ENCODE measurements at places on chromosomes 4 and X.

DNA sequence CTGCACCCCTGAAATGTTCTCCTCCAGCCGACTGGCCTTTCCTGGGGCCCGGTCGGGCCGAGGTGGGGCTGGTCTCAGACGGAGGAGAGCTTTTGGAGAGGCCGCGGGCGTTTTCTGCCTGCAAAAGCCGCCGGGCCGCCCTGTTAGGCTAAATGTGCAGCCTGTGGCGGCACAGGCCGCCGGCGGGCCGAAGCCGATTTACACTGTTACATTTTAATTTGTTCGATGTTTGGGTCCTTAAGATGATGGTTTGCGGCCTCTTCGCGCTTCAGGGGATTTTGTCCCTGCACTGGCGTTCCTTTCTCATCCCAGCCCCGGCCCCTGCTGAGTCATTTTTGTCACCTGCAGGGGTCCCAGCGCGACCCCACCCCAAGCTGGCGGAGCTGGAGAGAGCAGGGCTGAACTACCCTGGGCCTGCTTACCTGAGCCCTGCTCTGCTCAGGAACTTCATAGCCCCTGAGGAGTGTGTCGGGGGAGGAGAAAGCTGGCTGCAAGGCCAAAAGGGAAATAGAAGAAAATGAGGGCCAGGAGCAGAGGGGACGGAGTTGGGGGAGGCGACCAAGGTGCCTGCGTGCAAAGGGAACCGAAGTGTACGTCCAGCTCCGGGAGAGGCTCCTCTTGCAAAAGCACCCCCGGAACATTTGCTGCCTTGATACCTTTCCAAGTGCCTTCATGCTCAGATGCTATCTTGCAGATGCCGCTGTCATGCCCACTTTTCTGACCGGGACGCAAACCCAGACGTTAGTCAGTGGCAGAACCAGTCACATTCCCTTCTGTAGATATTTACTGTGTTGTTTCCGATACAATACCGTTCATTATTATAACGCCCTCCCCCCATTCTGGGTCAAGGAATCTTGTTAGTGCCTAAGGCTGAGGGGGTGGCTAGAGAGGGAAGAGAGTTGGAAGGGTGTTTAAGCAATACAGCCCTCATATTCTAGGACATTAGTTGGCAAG lies 977 bp upstream of the RBBP7 start:
- DNase-seq, result no peak

GRCh38 chr4:56245547-56246232 lies 141.6 kb downstream of the AASDH start:
- no peak for DNase-seq

GRCh38 chr4:7831330-7831729 lies 108.3 kb downstream of the AFAP1 start:
- DNase-seq, result peak; percentile 31

DNA sequence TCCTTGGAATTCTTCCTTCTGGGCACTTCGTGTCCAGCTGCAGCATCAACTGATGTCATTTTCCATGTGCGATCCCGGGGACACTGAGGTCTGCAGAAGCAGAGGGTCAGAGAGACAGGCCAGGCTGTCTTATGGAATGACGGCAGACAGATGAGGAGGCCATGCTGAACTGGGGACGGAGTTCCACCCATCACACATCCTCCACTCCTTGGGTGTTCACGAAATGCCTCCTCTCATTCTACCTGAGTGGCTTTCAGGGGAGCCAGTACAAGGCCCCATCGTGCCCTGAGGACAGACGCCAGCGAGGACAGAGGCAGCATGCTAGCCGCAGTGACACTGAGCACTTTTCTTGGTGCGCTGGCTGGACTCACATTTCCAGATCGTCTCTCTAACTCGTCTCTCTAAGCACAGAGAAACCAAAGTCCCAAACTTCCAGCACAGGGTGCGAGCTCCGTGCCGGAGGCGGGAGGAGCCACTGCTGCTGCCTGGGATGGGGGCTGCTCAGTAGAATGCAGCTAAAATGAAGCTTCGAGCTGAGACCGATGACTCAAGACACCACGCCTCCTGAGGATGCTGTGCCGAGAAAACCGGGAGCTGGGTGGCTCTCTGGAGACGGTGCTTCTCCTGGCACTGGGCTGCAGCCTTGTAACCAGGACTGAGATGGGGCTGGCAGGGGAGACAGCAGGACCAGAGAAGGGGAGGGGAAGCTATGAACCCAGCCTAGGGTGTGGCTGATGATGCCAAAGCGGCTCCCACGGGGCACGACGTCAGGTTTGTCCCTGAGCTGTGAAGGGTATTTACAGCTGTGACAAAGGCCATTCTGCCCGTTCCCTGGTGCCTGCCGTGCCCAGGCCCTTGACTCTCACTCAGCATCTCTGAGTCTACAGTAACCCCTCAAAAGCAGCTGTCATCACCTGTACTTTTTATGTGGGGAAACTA lies 8.2 kb downstream of the ABLIM2 start:
- DNase-seq, result peak; percentile 53

DNA sequence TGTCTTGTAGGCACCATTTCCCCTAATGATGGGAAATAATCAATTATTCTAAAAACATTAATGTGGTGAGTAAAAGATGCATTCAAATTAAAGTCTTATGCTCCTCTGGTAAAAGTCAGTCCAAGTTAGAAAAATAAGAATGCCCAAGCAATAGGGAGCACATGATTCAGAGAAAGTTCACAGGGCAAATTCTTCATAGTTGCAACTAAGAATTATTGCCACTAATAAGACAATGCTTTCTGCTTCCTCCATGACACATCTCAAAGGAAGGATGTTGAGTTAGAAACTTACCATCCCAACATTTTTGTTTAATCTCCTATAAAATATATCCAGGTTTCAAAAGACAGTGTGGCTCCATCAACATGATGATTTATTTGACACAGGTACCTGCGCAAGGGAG lies 26.3 kb downstream of the PHOX2B start:
- no peak for DNase-seq

DNA sequence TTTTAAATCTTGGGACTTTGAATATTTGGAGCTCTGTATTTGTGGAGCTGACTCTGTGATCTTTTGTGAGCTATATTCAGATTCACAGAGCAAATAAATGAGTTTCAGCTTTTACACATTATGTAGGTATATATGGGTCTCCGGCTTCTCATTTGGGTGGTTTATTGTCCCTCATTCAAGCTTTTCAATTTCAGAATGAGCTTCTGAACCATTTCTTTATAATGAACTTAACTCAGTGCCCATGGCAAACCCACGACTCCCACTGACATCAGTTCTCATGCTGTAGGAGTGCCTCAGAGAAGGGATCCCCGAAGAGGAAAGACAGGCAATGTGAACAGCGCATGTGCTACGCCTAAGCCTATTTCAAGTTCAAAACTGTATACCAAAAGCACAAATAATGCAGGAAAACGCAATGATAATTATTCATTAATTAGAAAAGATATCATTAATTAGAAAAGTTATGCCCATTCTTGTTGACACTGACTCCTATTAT lies 156.6 kb downstream of the DCTD start:
- no peak for DNase-seq

DNA sequence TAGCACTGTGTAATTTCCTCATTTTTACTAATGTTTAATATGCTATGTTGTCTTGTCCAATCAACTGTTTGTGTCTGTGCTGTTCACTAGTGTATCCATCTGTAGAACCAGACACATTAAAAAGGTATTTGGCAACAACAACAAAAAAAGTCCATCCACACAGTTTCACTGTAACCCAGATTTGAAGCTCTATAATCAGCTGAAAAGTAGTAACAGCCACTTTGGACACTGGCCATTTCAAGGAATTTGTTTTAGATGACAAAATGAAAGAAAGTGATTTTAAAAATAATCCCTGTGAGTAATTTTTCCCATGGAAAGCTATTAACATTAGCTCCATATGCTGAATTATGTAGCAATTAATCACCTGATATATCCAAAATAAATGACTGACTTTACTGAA lies 2.2 kb upstream of the FBXL5 start:
- no peak for DNase-seq

GRCh38 chr4:22486276-22486675 lies 29.6 kb downstream of the ADGRA3 start:
- DNase-seq, result no peak

- DNase-seq, result no peak
Measured at GRCh38 chr4:15438939-15439524, 11.2 kb downstream of the C1QTNF7 start.

DNA sequence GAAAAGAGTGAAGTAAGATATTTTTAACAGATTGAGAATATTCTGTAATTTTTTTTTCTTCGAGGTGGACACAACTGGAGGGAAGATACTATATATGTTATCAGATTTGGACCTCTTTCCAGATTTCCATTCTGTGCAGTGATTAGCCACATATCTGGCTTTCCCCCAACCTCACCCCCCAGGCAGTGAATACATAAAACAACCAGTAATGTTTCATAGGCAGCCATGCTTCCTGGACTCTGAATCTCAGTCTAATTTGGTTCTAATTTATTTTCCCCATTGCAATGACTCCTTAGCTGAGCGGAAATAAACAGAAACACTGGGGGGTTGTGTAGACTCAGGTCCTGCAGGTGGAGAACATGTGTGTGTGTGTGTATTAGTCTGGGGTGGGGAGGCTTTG lies 226.5 kb downstream of the FBXW7 start:
- no peak for DNase-seq

GRCh38 chr4:100082852-100083251 lies 107.4 kb downstream of the DDIT4L start:
- DNase-seq, result no peak

DNA sequence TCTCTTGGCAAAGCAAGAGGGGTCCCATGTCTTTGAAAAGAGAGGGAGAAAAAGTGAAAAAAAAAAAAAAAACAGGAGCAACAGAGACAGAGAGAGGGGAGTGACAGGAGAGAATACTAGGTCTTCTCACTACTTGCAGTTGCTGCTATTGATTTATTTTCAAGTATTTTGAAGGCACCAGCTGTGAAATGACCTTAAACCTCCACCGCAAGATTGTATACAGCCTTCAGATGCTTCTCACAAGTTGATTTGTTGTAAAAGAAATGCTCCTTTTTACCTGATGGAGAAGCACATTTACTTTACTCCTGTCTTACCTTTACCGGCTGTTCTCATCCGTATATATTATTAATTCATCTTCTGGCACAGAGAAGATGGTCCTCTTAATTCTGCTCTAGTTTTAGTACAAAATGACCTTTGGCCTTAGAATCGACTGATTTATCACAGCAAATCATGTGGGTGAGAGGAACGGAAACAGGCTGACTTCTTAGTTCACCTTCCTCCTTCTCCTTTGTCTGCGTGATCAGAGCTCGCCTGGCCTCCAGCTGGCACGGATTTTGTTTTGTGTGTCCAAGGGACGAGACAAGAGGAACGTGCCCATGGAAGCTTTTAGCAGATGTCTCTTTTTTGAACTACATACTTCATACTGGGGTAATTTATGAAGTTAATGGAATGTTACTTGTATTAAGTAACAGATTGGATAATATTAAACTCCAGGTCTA lies 82.4 kb upstream of the PACRGL start:
- DNase-seq, result peak; percentile 11

DNA sequence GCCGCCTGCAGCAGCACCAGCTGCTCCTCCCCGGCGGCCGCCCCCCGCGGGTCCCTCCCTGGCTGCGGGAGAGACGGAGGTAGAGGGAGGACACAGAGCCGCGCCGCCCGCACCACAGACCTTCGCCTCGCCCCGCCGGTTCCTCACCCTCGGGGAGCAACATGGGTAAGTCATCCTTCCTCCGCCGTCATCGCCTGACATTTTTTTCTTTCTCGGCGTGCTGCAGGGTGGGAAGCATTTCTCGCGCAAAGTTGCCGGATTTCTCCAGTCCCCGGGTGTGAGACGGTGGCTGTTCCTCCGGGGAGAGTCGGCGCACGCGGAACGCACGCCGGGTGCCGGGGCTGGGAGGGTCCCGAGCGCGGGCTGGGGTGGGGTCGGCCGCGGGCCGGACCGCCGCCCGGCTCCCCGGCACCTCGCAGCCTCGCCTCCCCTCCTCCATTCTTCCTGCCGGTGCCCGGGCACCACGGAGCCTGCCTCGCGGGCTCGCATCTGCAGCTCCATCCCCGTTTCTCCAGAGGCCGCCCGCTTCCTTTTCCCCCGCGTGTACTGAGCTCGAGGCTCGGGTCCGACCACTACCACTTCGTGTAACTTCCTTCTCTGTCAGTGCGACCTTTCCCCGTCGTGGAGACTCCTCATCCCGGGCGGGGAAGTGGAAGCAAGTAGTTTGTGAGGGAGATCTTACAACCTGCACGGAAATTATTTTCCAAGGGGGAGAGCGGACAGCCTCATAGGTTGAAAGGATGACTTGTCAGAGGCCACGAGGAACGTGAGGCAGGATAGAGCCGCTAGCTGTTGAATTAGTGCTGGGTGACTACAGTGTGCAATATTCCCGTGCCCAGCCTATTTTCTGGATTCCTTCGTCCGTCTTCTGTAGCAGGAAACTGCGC lies 464 bp downstream of the RAP1GDS1 start:
- DNase-seq, result peak; percentile 66

- peak; percentile 11 for DNase-seq
Measured at GRCh38 chr4:71473541-71474240, 134.9 kb downstream of the SLC4A4 start.

DNA sequence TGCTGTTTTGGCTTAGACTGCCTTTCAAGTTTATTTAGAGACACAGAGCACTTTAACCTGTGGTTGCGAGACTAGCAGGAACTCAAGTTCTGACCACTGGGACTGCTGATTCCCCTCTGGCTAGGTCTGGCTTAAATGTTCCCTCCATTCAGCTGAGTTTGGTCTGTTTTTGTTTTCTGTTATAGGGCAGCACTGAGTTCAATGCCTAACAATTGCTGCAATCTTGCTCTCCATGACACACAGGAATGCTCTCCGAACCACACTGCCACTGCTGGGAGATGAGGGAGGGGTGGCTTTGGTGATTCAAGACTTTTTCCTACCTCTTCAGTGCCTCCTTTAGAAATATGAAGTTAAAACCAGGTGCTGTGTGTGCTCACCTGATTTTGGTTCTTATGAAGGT lies 106.3 kb upstream of the EOLA2 start:
- DNase-seq, result no peak

DNA sequence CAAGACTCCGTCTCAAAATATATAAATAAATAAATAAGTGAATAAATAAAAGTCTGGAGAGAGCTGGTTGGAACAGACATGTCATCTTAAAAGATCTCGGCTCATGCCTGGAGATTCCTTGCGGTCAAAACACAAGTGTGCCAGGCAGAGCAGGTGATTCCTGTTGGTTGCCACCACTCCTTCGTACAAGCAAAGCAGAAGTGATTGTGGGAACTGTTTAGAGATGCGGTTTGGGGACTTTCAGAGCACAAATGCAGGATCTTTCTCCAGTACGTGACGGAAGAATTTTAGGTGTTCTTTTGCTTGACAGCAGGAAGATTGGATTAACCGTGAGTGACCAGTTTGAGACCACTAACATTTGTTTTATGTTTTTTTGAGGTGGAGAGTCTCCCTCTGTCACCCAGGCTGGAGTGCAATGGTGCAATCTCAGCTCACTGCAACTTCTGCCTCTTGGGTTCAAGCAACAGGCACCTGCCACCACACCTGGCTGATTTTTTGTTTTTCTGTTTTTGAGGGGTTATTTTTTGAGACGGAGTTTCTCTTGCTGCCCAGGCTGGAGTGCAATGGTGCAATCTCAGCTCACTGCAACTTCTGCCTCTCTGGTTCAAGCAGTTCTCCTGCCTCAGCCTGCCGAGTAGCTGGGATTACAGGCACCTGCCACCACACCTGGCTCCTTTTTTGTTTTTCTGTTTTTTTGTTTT lies 2.8 kb upstream of the CRLF2 start:
- DNase-seq, result no peak

Measured in AG20443 (cell line).